Activated effector memory CD4-positive, alpha-beta T cell treated with Interleukin-2 at 50 U/mL for 16 hours (primary cell): ENCODE measurements at places on chromosomes 5 and 9.

GRCh38 chr5:2897276-2897961 lies 145.9 kb upstream of the IRX2 start:
- DNase-seq = no peak

- no peak for DNase-seq
These were observed 95.6 kb upstream of the ZNF608 start for GRCh38 chr5:124841829-124842712.

- DNase-seq = no peak
These were observed 46.2 kb upstream of the FCN2 start for GRCh38 chr9:134834217-134834956.

DNA sequence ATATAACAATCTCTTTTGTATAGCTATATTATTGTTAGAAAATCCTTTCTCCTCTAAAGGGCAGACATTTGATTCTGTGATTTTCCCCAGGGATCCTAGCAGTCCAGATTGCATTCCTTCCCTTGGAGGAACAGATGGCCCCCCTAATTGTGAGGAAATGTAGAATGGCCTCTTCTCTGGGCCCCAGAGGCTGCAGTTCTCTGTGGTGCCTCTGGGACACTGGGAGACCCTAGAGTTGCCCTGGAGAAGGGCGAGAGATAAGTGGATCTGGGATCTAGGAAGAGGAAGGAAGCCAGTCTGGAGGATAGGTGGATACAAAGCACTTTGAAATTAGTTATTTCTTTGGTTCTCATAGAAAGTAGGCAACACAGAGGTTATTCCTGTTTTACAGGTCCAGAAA lies 1.9 kb upstream of the HINT2 start:
- no peak for DNase-seq

GRCh38 chr5:19241690-19242089 lies 746.3 kb downstream of the CDH18 start:
- DNase-seq = no peak

- no peak for DNase-seq
These were observed 286.6 kb upstream of the IZUMO3 start for GRCh38 chr9:24832307-24832706.

- DNase-seq = no peak
These were observed 88.8 kb upstream of the PITX1 start for GRCh38 chr5:135122797-135123196.

DNA sequence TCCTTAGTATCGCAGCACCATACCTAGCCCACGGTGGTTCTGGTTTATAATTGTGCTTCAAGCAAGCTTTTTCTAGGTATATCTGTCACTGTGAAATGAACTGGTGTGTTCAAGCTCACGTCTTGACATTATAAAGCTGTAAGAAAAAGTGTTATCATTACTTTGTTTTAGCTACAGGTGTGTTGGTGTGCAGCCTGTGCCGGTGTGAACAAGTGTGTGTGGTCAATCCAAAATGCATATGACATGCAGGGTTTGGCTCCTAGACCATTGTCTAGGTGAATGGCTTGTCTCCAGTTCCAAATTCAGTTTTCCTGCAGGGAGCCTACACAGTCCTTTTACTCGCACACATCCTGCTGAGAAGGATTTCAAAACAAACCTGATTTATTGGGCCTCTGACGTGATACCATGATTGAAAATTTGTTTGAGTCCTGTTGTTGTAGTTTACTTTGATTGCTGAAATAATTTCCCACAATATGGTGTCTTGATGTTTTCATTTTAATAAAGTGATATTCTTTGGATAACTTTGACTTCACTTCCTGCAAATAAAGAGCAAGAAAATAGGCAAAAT lies 3.7 kb downstream of the LSM11 start:
- DNase-seq = no peak

DNA sequence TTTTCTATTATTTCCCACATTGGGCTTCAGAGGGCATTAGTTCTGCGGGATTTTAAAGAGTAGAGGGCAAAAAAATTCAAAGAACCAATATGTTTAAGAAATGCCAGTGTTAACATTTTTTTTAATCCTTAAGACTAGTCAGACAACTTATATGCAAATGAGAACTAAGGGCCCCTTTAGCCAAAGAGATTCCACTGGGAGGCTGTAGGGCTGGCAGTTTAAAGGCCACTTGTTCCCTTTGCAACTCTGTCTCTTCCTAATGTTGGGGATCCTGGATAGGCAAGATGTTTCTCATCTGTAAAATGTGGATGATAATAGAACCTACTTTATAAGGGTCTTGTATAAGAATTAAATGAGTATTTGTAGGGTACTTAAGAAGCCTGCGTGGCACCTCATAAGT lies 1395.9 kb downstream of the PTPRD start:
- no peak for DNase-seq

DNA sequence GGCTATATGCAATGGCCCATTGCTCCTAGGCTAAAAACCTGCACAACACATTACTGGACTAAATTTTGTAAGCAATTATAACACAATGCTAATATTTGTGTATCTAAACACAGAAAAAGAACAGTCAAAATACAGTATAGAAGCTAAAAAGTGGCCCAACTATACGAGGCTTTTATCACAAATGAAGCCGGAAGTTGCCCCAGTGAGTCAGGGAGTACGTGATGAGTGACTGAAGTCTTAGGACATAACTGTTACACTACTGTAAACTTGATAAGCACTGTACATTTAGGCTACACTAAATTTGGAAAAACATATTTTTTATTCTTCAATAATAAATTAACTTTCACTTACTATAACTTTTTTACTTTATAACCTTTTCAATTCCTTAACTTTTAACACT lies 105.2 kb upstream of the PRR16 start:
- DNase-seq = no peak

GRCh38 chr9:130039528-130040147 lies 3.4 kb downstream of the FNBP1 start:
- no peak for DNase-seq

GRCh38 chr5:39863926-39864552 lies 439.3 kb upstream of the DAB2 start:
- DNase-seq = no peak

- no peak for DNase-seq
These were observed 17.6 kb upstream of the MUSK start for GRCh38 chr9:110650991-110651411.

- DNase-seq = no peak
These were observed 488.5 kb downstream of the NR2F1-AS1 start for GRCh38 chr5:93092349-93093105.

DNA sequence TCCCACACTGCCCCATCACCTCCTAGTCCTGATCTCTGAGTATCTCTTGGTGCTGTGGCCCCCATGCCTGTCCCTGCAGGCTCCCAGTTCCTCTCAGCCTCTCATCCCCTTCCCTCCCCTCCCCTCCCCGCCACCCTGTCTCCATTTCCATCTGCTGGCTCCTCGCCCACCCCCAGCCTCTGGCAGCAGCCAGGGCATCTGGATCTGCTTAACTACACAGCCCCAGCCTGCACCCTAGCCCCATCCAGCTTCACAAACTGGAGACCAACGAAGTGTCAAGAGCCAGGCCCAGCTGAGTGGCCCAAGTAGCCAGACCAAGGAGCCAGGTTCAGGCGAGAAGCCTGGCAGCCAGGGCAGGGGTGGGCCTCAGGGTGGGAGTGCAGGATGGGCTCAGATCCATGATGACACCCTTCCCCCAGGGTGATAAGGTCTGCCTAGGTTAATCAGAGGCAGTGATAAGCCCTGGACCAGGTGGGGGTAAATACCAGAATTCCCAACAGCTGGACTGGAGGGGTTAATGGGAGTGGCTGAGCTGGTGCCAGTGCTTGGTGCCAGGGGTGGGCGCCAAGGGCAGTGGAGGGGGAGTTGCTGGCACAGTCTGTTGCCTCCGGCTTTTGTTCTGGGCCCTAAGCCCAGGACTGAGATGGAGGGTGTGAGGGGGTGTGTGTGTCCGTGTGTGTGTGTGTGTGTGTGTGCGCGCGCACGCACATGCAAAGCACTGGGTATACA lies 2.5 kb downstream of the IL11RA start:
- DNase-seq = no peak

DNA sequence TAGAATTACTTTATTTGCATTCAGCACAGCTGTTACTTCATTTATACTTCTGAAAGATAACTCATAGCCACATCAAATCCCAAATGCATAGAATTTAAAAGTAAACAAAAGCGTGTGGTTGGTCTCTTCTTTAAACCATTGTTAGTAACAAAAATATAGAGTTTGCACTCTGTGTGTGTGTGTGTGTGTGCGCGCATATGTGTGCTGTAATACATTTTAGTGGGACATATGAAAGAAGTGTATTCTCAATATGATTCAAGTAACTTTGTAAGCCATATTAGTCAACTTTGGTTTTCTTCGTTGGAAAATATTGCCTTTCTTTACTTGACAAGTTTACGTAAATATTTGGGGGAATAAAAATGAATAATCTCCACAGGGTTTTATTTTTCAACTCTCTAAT lies 106.1 kb upstream of the PRRC1 start:
- DNase-seq = no peak

DNA sequence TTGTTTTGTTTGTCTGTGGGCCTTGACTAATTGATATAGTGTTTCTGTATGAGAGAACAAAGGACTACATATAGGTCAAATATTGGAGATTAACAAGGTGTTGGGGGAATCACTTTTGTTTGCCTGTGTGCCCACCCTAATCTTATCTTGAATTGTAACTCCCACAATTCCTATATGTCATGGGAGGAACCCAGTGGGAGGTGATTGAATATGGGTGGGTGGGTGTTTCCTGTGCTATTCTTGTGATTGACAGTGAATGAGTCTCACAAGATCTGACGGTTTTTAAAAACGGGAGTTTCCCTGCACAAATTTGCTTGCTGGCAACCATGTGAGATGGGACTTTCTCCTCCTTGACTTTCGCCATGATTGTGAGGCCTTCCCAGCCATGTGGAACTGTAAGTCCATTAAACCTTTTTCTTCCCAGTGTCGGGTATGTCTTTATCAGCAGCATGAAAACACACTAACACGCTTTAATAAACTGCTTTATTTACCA lies 64.9 kb upstream of the HSPB3 start:
- no peak for DNase-seq

GRCh38 chr5:101143526-101143925 lies 240.4 kb upstream of the ST8SIA4 start:
- no peak for DNase-seq

- DNase-seq = no peak
These were observed 224.1 kb upstream of the ISL1 start for GRCh38 chr5:51159164-51159563.

DNA sequence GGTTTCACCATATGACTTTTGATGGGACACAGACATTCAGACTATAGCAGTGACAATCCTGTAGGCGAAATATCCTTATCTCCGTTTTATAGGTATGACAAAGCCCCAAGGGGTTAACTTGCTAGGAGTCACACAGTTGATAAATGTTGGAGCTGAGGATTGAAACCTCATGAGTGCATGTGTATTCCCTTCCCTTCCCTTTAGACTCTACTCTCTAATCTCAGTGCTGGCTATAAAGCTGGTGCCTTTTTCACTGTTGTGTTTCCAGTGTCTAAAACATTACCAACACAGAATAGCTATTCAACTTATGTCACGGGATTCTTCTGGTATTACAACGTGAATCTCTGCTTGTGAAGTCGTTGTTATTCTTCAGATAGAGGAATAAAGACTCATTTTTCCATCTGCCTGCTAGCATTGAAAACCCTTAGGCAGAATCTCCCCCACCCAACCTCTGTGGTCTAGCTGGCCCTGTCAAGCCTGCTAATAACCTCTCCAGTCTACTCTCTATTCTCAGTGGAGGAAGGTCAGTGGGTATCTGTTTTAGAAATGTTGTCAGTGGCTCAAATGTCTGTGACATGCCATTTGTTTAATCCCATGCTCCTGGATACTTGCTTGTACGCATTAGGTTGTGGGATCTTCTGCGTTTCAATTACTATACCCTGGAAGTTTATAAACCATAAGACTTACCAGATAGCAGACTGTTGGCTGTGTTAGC lies 121.2 kb downstream of the TLE4 start:
- DNase-seq = no peak

GRCh38 chr5:104498281-104498680 lies 935.7 kb upstream of the NUDT12 start:
- no peak for DNase-seq

DNA sequence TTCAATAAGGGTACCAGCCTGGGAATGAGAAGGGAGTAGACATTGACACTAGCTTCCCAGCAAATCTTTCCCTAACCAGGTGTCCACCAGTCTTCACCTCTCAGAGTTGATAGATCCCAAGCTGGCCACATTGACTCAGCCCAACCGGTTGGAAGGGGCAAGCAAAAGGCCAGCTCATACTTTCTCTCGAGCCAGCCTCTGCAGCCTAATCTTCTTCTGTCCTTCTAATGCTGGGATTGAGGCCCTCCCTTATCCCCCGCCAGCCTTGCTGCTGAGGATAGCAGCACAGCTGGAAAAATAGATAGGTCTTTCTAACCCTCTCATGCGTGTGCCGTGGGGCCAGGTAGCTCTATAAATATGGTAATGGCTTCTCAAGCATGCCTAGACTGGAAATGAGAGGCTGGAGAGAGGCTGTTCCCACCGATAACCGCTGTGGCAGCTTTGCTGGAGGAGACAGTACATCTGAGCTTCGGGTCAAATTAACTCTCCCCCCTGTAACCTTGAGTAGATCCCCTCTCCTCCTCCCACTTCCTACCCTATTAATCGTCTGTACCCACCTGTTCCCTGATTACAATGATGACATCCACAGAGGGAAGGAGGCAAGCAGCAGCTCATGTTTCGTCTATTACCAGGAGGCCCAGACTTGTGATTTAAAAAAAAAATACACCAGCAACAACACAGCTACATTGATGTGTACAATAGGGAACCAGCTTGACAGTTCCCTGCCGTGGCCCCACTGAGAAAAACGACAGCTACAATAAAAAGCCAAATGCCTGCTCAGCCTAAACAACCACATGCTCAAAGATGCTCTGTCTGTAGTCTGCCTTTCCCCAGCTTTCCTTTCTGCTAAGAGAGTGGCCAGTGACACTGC lies 219.9 kb upstream of the BRINP1 start:
- DNase-seq = no peak
